ENCODE measurements at places on chromosomes 1 and 21. TPM values are rescaled to one million over a fixed set of nuclear protein-coding genes. Genes with fewer than 3 reads are reported as not detected.

OTUD3 gene
- 4.6 TPM for total RNA-seq

CA6 gene
- not detected for total RNA-seq

CLCA1 gene
- not detected for total RNA-seq

CELA3A gene
- not detected for total RNA-seq

FMOD gene
- 0.36 TPM for total RNA-seq

RHCE gene
- total RNA-seq: 0.34 TPM

C1orf226 gene
- not detected for total RNA-seq

FMN2 gene
- 0.34 TPM for total RNA-seq

SMPDL3B gene
- not detected for total RNA-seq

RAD54L gene
- 4.5 TPM for total RNA-seq

GLIS1 gene
- total RNA-seq: 0.33 TPM

CHRM3 gene
- total RNA-seq: not detected

COL8A2 gene
- total RNA-seq: 0.15 TPM

TRAF3IP3 gene
- total RNA-seq: not detected

GBP7 gene
- not detected for total RNA-seq

PRKAA2 gene
- under 0.01 TPM for total RNA-seq

NBPF19 gene
- 6.5 TPM for total RNA-seq

HLX gene
- total RNA-seq: 0.69 TPM
